ENCODE measurements at places on chromosomes 7 and 10.

DNA sequence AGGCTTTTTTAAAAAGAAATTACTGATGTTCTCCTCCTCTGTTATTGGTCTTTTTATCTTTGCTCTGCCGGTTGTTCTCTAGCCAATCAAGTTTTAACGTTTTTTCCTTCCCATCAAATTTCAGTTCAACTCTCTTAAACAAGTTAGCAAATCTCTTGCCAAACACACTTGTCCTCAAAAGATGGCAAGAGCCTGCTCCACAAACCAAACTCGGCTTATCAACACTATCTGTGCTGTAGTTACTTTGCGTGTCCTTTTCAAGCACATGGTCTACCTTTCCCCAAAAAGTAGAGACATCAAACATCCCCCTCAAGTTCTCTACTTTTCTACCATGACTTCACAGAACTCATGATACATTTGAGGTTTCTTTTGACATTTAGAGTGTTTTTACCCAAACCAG lies 71.3 kb downstream of the OSBPL3 start:
- DNase-seq: no peak

GRCh38 chr10:123642697-123643096 lies 23.5 kb upstream of the GPR26 start:
- no peak for DNase-seq

DNA sequence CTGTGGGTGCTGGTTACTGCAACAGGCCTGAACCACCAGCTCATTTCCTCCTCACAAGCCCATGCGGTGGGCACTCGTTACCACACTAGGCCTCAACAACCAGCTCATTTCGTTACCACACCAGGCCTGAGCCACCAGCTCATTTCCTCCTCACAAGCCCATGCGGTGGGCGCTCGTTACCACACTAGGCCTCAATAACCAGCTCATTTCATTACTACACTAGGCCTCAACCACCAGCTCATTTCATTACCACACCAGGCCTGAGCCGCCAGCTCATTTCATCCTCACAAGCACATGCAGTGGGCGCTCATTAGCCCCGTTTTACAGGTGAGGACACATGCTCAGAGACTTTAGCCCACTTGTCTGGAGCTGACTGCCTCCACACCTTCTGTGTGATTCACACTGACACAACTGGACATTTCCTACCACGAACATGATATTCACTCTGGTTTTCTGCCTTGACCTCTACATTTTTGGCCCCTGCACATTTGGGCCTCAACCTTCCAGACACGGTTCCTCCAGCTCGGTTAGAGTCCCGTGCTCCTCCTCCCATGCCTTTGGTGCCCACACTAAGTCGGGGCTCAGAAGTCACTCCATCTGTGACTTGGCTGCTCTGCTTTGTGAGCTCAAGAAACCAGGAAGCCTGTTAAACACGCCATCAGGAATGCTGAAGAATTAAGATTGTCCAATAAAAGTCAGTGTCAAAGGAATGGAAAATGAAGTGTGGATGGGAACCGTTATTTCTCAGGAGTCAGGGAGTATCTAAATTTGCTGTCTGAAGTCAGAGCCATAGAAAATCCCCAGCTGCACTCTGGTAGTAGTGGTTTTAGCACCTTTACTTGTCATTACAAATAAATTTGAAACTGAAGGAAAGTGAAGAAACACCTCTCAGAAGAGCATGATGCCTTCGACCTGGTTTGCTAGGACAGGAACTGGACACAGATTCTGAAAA lies 55.8 kb upstream of the LANCL2 start:
- DNase-seq: peak; percentile 72

DNA sequence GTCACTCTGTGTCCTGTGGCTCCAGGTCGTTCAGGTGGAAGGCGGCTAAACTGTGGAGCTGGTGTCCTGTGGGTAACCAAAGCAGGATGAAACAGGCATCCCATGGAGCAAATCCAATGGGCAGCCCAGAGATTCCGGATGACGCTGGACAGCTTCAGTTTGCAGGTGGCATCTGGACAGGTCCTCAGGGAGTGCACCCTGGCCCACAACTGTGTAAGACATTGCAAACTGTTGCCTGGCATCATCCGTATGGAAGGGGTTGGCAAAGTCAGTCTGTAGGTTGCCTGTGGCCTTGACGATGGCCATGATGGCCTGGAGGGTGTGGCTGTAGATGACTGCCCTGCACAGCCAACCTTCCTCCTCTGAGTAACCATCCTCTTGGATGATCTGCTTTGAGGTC lies 35.5 kb downstream of the RPS24 start:
- DNase-seq: no peak
